ENCODE measurements at places on chromosomes 1 and 21. TPM values are rescaled to one million over a fixed set of nuclear protein-coding genes. Genes with fewer than 3 reads are reported as not detected.

DNA sequence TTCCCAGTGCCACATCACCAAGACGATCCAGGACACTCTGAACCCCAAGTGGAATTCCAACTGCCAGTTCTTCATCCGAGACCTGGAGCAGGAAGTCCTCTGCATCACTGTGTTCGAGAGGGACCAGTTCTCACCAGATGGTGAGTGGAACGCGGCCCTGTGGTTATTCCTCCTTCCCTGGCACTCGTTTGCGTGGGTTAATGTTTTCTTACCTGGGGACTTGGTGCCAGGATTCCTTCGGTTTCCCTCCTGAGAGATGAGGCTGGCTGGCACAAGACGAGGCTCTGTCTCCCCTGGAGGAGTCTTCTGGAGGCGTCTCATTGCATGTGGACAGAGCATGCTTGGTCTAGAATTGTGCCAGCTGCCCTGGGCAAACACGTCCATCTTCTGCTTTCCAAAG is 29.3 kb downstream of the ATP5PO start:
- DNase-seq: no peak

DNA sequence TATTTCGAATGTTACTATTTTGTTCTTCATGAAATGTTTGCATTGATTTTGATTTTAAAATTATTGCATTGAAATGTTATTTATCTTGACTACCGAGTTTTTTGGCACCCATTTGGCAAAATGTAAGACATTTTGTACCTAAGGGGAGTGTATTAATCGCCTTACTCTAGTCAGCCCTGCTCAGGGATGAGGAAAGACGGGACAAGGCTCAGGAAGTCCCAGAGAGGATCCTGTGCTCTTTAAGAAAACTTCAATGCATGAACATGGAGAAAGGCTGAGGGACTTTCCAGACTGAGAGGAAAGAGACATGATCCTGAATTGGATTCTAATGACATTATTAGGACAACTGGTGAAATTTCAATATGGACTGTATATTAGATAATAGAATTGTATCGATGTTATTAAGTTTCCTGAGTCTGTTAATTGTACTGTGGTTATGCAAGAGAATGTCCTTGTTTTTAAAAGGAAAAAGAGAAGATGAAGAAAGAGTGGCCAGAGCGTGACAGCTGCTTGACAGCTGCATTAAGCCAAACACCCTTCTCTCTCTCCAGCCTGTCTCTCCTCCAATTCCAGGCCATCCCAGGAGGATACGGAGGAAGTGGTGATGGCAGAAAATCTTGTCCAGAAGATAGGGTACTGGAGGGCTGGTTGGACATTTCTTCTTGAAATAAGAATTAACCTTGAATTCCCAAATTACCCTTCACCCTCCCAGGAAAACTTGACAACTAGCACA is 66.0 kb downstream of the PLEKHA6 start:
- no peak for DNase-seq

DNA sequence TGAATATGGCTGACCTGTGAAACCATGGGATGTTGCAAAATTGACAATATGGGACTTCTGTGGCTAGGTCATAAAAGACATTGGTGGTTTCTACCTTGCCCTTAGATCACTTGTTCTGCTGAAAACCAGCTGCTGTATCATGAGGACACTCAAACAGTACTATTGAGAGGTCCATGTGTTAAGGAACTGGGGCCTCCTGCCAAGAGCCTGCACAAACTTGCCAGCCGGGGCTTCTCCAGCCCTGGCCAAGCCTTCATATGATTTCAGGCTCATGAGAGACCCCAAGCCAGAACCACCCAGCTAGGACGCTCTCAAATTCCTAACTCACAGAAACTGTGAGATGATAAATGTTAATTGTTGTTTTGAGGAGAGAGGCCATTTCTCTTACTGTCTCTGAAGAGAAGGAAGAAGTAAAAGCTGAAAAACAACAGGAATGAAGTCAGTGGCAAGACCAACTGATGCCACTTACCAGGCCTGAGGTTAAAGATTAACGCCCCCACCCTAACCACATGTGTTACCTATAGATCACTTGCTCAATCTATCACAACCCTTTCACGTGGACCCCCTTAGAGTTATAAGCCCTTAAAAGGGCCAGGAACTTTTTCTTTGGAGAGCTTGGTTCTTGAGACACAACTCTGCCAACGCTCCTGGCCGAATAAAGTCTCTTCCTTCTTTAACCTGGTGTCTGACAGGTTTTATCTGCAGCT is 3.9 kb upstream of the PITHD1 start:
- DNase-seq: no peak

DNA sequence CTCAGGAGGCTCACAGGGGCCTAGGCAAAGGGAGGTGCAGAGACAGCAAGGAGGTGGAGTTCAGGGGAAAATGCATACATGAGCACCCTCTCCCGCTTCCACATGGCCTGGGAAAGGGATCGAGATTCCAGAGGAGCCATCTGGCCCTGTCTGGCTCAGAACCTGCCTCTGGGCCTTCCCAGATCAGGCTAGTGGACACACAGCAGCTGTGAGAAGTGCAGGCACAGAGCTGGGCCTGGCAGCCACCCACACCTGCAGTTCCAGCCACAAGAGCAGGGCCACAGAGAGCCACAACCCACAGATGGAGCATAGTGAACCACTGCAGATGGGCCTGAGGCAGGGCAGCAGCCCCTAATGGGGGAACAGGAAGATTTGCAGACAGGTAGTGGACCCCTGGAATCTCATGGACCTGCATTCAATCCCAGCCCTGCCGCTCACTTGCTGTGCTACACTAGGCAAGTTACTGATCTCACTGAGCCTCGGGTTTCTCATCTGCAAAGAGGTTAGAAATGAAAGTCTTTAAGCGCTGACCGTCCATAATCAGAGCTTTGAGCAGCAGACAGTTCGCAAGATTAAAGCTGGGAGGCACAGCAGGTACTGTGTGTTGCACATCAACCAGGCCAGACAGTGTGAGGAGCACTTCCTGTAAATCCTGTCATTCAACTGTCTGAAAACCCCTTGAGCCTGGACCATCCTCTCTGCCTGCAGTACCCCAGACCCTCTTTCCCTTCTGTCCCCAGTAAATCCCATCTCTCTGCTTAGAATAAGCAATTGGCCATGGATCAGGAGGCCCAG is 58.0 kb downstream of the MATN1 start:
- no peak for DNase-seq

DNA sequence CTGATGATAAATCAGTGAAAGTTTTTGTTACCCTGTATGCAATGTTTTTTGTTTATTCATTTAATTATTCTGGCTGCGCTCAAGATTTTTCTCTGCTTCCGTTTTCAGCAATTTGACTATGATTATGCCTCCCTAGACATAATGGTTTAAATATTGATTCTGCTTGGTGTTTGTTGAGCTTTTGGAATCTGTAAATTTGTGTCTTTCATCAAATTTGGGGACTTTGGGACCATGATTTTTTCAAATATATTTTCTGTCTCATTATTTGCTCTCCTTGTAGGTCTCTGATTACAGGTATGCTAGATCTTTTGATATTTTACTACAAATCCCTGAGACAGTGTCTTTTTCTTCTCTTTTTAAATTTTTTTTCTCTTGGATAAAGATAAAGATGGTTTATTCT is 92.1 kb downstream of the CACHD1 start:
- no peak for DNase-seq

DNA sequence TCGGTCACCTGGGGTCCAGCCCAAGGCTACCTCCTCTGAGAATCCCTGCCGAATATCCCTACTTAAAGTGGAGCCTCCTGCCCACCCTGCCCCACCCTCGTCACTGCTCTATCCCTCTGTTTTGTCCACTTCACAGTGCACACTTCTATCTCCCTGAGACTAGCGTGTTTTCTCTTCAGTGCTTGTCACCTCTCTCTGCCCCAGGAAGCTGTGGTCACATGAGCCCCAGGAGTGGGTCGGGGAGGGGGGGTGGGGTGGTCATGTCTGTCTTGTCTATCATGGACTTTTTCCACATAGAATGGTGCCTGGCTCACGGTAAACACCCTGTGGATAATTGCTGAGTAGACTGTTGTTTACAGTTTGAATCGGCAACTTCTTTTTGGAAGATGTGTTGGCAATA is 673.6 kb downstream of the PTPRU start:
- DNase-seq: no peak

EXTL1 gene
- total RNA-seq: not detected

GRCh38 chr1:53524428-53525375 is 65.5 kb downstream of the DMRTB1 start:
- DNase-seq: no peak

DNA sequence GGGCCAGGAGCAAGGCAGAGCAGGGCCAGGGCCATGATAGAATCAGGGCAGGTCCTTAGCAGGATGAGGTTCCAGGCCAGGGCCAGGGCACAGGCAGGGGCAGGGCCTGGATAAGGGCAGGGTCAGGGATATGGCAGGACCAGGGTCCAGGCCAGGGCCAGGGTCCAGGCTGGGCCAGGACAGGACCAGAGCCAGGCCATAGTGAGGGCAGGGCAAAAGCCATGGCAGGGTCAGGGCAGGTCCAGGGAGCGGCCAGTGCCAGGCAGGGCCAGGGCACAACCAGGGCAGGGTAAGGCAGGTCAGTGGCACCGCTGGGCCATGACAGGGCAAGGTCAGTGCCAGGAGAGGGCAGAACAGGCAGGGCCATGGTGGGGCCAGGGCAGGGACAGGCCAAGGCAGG is 152.2 kb downstream of the LIPI start:
- peak; percentile 89 for DNase-seq

- no peak for DNase-seq
These were observed 137.7 kb downstream of the PRDM16 start for GRCh38 chr1:3206696-3207095.

DNA sequence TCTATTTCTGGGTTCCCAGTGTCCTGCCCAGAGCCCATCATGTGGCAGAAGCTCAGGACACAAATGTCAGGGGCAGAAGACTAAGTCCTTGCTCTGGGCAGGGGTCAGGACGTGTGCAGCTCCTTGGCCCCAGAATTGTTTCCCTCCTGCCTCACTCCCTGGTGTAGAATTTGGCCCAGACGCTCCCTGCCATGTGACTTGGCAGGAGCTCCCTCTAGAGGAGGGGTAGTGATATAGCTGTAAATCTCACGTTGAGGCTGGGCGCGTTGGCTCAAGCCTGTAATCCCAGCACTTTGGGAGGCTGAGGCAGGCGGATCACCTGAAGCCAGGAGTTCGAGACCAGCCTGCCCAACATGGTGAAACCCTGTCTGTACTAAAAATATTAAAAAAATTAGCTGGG is 91.2 kb downstream of the UBIAD1 start:
- DNase-seq: no peak

- no peak for DNase-seq
These were observed 42.3 kb downstream of the STYXL2 start for GRCh38 chr1:167136191-167136614.

DNA sequence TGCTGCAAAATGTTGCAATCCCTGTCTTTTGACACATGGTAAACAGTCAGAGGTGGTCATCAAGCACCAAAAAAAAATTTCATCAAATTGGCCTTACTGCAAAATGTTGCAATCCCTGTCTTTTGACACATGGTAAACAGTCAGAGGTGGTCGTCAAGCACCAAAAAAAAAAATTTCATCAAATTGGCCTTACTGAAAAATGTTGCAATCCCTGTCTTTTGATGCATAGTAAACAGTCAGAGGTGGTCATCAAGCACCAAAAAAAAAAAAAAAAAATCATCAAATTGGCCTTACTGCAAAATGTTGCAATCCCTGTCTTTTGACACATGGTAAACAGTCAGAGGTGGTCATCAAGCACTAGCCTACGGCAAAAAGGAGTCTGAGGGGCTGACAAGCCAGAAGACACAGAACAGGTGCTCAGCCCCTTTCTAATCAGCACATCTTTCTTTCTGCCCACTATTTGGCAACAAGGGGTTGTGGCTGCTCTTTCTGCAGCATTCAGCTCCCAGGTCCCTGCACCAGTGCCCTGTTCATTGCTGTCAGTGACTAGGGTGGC is 223.8 kb downstream of the KCNH1 start:
- DNase-seq: no peak

DNA sequence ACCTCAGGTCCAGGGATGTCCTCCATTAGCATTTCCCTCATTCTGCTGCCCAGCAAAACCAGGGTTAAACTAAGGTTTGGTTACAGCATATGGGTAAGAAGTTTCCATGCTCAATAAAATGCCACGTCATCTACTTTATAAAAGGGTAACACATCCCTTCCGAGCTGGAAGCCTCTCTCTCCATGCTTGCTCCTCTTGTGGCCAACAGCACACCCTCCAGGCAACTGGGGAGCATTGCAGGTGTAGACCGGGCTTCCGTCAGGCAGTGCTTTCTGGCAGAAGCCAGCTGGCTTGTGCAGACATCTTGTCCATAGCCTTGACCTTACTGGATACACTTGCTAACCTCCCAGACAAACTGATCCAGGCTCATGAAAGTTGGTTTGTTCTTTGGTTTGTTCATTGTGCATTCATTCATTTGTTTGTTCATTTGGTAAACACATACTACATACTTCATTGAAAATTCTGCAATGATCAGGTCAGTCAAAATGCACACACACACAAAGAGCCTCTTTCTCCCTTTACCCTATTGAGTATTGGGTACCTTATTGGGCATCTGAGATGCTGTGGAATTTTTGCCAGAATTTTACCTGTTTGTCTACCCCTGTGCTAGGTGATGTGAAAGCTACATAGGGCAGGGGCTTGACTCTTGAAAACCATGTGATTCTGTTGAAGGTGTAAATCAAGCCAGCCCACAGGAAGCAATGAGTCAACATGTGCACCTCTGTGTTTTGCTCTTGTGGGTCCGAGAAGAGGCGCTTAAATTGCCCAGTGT is 422.8 kb downstream of the CAMTA1 start:
- no peak for DNase-seq

GRCh38 chr1:223176437-223176836 is 33.4 kb upstream of the TLR5 start:
- no peak for DNase-seq

Data from mesenteric fat pad (tissue), 1 donor.